ENCODE measurements at places on chromosomes 2 and 18.

GRCh38 chr2:170029551-170029950, 148.4 kb upstream of the MYO3B start:
- no peak for DNase-seq

- DNase-seq, result no peak
These were observed 267.6 kb upstream of the SALL3 start for GRCh38 chr18:78711971-78712370.

DNA sequence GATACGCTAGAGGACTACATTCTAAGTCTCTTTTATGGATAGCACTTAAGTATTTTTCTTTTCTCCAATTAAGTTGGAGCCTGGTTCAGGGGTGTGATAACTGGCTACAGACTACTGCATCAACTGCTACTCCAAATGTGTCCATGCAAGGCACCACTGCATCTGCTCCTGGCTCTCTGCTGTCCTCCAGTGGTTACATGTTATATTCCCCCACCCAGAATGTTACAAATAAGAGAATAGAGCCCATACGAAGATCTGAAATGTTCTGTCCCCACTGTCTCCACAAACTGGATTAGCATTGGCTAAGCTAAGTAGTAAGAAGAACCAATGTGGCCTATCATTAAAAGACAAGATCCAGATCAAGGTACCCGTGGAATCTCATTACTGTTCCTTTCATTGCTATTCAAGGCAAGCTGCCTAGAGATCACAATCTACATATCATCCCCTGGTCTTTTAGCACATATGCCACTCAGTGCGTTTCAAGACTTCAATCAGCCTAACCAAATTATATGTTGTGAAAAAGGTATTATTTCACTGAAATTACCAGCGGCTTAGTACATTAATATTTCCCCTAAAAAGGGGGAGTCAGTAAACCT, 308.3 kb upstream of the SLC8A1 start:
- peak; percentile 21 for DNase-seq

GRCh38 chr2:144322379-144322778, 197.5 kb downstream of the ZEB2 start:
- no peak for DNase-seq

GRCh38 chr2:231533777-231534125, 3.5 kb upstream of the NMUR1 start:
- no peak for DNase-seq

- DNase-seq, result no peak
These were observed 94.2 kb upstream of the FZD7 start for GRCh38 chr2:201939453-201939941.

GRCh38 chr2:79892123-79892522, 379.3 kb downstream of the CTNNA2 start:
- DNase-seq, result no peak

GRCh38 chr2:29223851-29224692, 108.9 kb downstream of the CLIP4 start:
- DNase-seq, result no peak

DNA sequence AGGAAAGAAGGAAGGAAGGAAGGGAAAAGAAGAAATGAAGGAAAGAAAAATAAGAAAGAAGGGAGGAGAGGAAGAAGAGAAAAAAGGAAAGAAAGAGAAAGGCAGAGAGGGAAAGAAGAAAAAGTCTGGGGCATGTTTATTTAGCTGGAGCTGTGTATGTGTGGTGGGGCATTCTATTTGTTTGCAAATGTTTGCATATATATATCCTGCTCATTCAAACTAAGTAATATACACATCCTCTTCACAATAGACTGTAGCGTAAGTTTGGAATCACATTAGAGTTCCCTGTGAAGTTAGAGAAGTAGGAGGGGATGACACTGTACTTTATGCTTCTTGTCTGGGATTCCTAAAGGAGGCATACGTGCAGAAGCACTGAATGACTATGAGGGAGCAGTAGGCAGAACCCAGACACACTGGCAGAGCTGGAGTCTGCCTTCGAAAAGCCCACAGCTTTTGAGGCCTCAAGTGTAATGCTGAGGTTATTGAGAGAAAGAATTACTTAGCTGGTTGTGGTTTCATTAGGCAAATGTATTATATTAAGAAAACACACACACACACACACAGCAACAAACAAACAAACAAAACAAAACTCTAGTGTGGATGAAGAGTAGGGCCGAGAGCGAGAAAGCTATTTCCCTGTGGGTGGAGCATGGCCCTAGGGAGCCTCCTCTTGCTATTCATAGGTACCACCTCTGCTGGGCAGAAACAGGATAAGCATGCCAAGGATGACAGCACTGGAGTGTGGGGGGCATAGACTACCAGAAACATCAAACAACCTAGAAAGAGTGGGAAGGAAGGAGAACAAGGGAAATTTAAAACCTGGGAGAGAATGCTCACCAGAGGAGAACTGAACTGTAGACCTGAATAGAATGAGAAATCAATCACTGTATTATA, 905.1 kb upstream of the NXPH2 start:
- DNase-seq, result no peak

GRCh38 chr2:37790019-37790418, 118.6 kb upstream of the CDC42EP3 start:
- no peak for DNase-seq

DNA sequence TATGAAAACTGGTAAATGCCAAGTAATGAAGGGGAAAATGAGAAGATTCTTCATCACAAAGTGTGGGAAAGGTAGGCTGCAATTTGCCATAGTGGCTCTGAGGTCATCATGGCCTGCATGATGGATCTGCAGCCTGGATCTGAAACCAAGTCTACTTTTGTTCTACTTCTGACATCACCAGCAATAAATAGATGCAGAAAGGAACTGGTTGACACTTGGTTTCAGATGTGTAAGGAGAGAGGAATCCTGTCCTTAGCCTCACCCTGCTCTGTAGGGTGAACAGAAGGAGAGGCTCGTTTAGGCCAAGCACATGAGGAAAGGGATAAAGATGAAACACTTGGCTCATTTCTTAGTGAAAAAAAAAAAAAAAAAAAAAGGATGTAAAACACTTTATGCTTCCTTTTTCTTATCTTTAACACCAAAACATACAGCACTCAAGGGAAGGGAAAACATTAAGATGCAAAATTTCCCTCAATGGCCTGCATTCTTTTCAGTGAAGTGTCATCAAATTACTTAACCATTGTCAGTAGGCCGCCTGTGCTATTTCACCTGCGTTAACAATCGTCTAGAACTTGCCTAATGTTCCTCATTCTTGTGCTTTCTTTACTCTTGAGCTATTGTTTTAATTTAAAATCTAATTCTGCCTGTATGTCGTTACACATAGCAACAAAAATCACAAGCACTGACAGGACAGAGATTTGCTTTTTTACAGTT, 3.9 kb downstream of the NEB start:
- peak; percentile 5 for DNase-seq

All from AG04449 (cell line).